GDM1 (cell line): ENCODE measurements at places on chromosomes 2 and 18.

GRCh38 chr2:173966274-173967098, 1.3 kb upstream of the SP3 start:
- no peak for DNase-seq

GRCh38 chr18:24710474-24710873, 250.0 kb downstream of the HRH4 start:
- no peak for DNase-seq

DNA sequence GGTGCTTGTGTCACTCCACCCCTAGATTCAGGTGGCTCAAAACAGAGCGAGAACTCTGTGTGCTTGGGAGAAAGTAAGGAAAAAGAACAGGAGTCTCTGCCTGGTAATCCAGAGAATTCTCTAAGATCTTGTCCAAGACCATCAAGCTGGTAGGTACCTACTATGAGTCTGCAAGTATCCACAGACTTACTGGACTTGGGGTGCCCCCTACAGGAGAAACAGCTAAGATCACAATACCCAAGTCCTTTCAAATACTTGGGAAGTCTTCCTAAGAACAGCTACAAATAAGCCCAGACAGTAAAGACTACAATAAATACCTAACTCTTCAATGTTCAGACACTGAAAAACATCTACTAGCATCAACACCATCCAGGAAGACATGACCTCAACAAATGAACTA, 1143.6 kb upstream of the ACVR2A start:
- no peak for DNase-seq

DNA sequence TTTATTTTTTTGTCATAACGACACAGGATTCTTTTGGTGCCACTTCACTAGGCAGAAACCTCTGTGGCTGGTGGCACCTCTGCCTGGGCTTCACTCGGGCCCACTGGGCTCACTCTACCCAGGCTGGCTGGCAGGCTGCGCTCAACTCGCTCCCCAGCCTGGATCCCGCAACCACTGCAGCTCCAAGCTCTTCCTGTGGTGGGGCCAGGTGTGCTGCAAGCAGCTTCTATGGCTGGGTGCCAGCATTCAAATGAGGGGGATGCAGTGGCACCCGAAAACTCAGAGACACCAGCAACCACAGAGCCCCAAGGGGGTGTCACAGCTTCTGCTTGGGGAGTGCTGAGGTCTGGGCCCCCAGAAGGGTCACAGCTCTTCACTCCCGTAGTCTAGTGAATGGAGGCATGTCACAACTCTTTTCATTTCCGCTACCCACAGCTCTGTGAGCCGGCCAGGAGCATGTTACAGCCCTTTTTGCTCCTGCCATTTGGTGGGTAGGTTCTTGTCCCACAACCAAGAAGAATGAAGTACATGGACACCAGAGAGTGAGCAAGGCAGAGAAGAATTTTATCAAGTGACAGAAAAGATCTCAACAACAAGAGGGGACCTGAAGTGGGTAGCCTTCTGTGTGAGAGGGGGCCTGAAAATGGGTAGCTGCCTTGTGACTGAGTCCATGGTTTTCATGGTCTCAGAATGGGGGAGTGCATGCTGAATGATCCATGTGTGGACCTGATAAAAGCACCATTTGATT, 170.1 kb downstream of the UBR3 start:
- DNase-seq = no peak

GRCh38 chr2:56380861-56381260, 197.1 kb downstream of the CCDC85A start:
- no peak for DNase-seq

GRCh38 chr2:32355976-32356680, 695 bp upstream of the BIRC6 start:
- no peak for DNase-seq

DNA sequence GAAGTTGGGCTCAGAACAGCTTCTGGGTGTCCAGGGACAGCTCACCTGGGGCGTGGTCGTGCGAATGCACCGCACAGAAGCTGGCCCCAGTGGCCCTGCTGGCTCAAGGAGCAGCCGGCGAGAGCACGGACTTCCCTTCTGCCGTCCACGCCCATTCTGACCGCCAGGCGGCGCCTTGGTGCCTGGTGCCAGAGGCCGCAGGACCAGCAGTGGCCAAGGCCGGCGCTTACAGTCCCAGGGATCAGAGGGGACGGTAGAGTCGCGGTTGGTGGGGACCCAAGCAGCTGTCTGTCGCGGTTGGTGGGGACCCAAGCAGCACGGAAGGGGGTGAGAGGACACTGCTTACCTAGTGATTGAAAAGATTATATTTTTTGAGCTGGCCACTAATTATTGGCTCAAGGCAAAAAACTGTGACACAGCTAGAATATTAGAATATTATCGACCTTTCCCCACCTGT, 25.7 kb downstream of the NPPC start:
- DNase-seq = no peak

- no peak for DNase-seq
These were observed 241.1 kb upstream of the VWC2L start for GRCh38 chr2:214169736-214170135.

DNA sequence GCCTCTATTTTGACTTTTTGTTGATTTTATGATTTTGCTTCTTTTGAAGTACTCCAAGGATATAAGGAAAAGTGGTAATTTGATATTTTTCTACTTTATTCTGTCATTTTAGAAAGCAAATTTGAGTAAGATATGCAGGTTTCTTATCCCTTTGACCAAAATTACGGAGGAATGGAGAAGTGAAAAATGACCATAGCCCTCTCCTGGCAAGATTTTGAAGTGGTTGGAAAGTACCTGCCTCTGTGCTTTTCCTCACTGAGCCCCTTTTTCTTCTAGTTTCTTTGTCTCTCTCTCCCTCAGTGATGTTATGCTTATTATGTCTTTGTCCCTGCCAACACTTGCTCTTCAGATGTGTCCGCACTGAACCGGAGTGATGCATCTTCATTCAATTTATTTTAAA, 898.1 kb downstream of the EPHA4 start:
- no peak for DNase-seq

GRCh38 chr2:147099845-147100244, 745.0 kb upstream of the ACVR2A start:
- DNase-seq = no peak

GRCh38 chr18:54183390-54183789, 41.1 kb downstream of the MBD2 start:
- no peak for DNase-seq

- no peak for DNase-seq
These were observed 270.3 kb downstream of the NEDD4L start for GRCh38 chr18:58314284-58314683.

GRCh38 chr2:9135822-9136558, 70.6 kb upstream of the ASAP2 start:
- no peak for DNase-seq

GRCh38 chr2:154130821-154131220, 259.1 kb downstream of the GALNT13 start:
- DNase-seq = no peak

- no peak for DNase-seq
These were observed 83.0 kb upstream of the CTDP1 start for GRCh38 chr18:79596446-79597175.

DNA sequence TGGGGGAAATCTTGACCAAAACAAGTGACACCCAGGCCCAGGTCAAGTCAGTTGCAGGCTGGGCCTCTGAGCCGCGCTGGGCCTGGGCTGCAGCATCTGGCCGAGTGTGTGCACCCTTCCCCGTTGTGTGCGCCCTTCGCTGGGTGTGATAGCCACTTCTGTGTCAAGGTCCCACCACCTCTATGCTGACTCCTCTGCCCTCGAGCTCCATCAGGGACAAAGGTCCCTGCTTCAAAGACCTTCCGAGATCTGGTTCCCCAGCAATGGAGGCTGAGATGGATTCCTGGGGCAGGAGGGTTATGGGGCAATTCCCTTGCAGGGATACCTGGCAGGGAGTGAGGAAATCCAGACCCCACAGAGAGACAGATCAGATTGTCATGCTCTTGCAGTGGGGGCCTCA, 93.6 kb downstream of the PIEZO2 start:
- DNase-seq = no peak

- DNase-seq = no peak
These were observed 1077.1 kb upstream of the ZEB2 start for GRCh38 chr2:145597006-145597405.

DNA sequence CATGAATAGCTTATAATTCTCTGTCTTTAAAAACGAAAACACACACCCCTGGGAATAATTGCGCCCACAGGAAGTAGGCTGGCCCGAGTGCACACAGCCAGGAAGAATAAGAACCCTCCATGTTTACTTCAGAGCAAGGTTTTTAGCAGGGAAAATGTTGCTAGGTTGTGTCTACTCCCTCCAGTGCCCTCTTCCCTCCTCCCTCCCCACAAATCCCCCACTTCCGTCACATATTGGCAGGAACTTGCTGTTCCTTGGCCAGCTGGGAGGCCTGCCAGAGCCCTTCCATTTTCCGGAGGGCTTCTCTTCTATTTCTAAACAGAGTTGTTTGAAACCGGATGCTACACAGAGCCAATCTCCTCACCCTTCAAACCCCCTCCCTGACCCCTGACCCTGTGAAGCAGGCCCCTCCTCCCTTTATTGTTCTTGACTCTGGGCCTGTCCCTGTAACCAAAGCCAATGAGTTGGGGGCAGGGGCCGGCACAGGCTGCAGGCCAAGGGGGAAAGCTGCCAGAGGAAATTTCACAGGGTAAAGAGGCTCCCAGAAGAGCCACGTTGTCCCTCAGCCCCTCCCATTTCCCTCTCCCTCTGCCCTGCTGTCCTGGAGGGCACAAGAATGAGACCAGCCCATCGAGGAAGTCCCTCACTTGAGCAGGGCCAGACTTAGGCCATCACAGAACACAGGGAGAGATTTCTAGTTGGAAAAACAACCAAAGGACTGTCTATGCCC, 49.8 kb upstream of the LGALSL start:
- no peak for DNase-seq

- DNase-seq = no peak
These were observed 24.5 kb downstream of the MRPL30 start for GRCh38 chr2:99205491-99205890.

GRCh38 chr2:234494361-234495250, 2.3 kb downstream of the ARL4C start:
- DNase-seq = no peak

DNA sequence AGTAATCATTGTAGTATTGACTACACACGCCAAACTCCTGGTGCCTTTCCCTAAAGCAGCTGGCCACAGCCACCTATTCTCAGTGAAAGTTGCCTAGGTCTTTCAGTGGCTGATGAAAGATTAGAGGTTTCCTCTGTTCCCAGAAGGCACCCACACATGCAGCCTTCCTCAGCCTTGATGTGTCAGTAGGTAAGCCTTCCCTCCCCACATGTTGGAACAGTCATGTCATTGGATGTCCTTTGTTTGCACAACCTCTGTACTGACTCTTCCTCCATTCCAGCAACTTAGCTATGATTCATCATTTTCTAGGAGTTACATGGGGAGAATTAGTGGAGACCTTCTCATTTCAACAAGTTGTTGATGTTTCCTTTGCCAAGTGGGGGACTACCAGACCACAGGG, 630.8 kb upstream of the SLC39A10 start:
- DNase-seq = no peak

DNA sequence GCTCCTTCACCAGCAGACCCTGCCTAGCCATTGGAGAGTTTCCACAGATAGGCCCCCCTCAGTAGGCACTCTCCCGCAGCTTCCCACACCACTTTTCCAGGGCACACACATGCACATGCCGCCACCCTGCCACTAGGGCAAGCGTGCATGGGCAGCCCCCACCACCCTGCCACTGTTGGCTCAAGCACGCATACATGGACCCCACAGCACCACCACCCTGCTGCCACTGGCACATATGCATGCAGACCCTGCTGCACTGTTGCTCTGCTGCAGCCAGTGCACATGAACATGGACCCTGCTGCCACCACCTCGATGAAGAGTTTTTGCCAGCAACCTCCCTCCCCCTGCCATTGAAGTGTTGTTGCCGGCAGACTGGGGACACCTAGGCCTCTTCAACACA, 154.9 kb downstream of the FTCDNL1 start:
- no peak for DNase-seq

GRCh38 chr2:64640153-64641044, 13.3 kb downstream of the SERTAD2 start:
- DNase-seq = no peak

- no peak for DNase-seq
These were observed 96.8 kb downstream of the VAPA start for GRCh38 chr18:10010611-10011015.

DNA sequence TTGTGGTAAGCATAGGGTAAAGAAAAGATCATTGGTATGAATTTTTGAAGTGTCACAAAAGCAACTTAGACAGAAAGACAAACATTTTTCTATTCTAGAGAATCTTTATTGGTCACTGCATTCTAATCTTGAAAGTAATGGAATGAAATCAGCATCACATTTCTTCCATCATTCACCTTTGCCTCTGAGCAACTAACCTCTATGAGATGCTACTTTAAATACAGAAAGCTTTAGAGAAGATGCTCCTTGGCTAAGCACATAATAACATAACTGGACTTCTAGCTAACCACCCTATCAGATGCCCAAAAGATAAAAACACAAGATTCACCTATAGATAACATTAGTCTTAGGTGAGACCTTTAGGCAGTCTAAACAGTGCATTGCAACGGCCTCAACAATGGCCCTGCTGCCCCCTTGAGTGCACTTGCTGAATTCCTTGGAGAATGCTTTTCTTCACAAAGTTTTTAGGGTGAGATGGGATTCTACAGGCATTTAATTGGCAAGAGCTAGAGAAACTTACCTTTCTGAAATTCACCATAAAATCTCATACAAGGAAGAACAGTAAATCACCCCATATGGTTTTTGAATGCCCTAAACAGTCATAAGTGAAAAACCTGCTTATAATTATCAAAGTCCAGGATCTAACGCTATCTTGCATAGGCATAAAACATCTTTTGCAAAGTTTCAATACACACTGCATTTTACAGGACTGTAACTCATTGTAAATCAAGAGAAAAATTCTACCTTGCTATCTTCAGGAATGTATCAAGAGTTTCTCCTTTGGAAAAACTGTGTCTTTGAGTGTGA, 791.3 kb upstream of the CHAC2 start:
- no peak for DNase-seq

GRCh38 chr2:19114126-19114525, 244.3 kb downstream of the OSR1 start:
- no peak for DNase-seq

DNA sequence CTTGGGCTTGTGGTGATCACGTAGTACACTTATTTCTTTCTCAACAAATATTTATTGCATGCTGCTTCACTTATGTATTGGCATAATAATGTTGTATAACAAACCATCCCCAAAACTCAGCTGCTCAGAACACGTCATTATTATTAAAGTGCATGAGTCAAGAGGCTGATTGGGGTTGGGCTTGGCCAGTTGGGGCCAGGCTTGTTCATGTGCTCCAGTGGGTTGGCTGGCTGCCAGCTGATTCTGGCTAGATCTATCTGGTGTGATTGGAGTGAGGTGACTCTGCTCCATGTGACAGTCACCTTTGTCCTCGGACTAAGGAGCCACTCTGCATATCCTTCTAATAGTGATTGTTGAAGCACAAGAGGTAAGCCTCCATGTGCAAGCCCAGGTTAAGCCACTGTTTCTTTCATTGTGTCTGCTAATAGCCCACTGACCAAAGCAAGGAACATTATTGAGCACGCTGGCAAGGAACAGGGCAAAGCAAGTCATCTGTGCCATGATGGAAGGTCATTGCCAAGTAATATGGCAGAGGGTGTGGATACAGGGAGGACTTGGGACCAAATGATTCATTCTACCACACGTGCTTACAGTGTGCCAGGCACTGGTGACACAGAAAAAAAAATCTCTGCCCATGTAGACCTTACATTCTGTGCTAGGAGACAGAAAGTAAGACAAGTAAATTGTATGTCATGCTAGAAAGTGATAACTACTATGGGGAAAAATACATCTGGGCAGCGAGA, 63.3 kb upstream of the TMEM182 start:
- DNase-seq = no peak

- no peak for DNase-seq
These were observed 58.1 kb downstream of the INPP4A start for GRCh38 chr2:98502556-98503335.

- DNase-seq = no peak
These were observed 79.4 kb upstream of the TCF7L1 start for GRCh38 chr2:85053802-85054201.
